Activated naive CD4-positive, alpha-beta T cell (primary cell): ENCODE measurements at places on chromosomes 7 and 10.

- DNase-seq: no peak
Measured at GRCh38 chr10:76150139-76150875, 718.9 kb downstream of the LRMDA start.

DNA sequence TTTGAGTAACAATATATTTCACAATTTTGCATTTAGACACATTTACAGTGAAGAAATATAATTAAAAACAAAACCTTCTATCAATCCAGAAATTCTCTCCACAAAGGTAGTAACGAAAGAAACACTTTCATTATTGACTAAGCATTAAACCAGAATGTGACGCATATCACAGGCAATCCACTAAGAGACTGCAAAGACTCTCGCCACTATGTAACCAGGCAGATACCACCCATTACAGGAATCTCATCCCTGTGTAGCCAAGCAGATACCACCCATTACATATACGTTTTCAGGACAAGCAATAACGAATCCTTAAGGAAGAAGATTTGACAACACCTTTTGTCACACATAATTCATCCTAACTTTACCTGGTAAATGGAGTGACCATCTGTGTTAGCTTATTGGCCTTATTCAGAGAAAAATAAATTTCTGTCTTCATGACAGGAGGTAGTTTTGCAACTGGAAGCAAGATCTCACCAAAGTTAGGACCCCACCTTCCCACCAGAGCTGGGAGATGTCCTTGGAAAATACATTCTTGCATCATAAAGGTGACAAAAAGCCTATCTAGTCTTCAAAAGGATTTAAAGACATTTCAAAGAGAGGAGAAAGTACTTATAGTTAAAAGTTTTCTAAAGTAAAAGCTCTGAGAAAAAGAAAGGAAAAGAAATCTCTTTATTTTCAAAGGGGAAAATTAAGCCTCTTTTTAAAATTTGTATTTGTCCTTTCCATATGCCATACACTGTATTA lies 30.8 kb downstream of the LRRC17 start:
- DNase-seq: no peak

DNA sequence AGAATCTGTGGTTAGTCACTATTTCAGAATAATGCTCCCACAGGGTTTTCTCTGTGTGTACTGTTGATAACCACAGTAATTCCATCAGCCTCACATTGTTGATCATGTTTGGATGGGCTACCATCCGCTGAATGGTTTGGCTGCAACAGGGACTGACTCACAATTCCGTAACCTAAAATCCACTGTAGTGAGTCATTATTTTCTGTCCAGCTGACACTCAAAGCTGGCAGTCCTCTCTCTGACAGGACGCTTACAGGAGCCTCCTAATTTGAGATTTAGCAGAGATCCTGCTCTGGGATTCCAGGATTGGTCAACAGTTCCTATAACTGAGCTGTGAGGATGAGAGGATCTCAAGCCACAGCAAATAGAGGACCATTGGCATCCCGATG lies 32.7 kb downstream of the VWA2 start:
- DNase-seq: no peak

DNA sequence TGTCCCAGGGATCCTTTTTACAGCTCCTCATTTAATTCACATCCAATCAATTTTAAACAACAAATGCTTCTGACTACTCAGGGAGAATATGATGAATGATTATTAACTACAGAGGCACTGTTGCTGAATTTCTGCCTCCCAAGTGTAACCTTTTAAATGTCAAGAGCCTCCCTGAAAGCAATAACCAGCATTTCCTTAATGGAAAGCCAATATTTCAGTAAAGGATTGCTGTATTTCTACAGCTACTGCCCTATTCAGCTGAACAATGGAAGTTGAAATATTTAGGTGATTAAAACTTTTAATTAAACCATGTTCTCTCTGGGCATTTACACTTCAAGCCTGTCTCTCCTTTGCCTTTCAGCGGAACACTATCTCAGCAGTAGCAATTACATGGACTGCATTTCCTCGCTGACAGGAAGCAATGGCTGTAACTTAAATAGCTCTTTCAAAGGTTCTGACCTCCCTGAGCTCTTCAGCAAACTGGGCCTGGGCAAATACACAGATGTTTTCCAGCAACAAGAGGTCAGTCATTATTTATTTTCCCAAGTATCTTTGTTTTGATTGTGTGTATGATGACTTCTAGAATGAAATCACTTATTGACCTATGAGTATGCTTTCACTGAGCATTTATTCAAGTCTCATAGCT lies 304.7 kb downstream of the BICC1 start:
- DNase-seq: no peak

GRCh38 chr7:123816916-123817315 lies 28.1 kb upstream of the HYAL4 start:
- DNase-seq: no peak

DNA sequence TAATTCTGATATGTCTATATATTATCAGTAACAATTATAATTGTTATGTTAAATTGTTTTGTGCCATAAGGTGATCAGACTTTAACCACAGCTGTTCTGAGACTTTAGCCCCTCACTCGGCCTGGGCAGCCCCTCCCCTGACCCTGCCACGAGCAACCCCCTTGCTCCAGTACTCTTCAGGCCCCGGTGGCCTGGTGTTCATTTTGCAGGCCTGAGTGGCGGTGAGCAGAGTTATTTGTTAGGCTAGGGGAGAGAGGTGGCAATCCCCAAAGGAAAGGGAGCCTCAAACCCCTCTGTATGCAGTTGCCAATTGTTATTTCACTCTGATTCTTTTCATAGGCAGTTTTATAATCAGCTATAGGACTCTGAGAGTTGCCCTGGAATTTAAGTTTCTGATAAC lies 22.9 kb upstream of the CREB3L2 start:
- DNase-seq: no peak

DNA sequence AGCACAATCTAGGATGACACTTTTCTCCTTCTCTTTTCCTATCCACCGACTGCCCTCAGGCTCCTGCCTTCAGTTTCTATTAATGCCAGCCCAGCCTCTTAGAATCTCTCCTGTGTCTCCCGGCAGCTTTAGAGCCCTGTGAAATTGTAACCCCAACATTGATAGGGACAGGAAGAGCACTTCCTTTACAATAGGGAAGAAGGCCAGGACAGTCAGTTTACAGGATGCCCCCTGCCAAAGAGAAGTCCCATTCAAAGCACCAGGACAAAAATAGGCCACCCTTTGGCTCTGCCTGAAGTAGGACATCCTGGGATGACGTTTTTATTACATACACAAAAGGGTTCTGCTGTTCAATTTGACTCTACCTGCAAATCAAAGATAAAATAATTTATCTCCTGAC lies 64.7 kb upstream of the ANK3 start:
- DNase-seq: no peak

DNA sequence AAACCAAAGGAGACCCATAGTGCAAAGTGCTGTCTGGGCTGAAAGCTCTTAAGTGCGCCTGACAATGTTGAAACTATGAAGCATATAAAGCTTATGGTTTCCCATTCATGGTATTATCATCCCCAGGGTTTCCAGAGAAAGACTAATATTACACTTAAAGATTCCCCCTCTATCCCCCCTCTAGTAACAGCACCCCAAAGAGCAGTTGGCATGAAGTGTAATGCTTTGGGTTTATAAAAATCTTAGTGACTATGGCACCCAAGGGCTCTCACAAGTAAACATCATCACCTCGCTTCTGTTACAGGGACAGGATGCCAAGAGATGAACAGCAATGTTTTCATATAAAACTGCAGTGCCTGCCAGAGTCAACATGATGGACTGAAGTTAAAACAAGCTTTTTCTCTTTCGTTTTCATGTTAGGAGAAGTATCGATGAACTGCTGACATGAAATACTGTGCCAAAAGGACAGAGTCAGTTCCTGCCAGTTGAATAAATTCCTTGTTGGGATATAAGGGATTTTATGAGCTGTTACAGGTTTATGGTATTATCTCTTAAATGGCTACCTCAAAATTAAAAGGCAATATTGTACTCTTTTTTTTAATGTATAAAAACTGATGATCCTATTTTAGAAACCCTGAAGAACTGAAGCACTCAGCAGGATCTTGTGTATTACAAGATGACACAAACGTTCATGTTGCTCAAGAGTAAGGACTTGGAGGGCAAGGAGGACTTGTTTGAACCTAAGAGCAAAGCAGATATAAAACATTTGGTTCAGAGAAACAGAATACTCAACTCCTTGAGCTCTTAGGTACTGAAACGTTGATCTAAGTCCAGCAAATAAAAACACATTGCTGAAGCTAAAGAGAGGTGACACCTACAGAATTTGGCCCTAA lies 203.7 kb upstream of the IMMP2L start:
- no peak for DNase-seq

DNA sequence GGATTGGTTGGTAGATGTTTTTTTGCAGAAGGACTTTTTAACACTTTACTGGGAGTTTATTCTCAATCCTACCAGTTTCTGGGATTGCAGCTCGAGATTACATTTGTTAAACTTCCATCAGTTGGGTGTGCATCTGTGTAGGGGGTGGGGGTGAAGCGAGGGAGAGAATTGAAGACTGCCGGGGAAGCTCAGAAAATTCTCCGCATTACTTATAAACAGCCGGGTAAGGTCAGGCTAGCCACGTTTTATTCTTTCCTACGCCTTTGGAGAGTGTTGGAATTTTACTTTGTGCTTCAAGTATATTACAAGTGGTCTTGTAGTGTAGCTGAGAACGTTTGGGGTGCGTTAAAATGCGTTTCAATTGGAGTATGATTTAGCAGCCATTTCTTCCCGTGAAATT lies 1.1 kb downstream of the PALS2 start:
- DNase-seq: no peak

- no peak for DNase-seq
Measured at GRCh38 chr7:108114117-108114841, 15.9 kb downstream of the LAMB4 start.

- DNase-seq: no peak
Measured at GRCh38 chr7:1849351-1850041, 179.4 kb downstream of the ELFN1 start.

GRCh38 chr10:31578951-31579350 lies 259.9 kb downstream of the ZEB1 start:
- DNase-seq: no peak

- no peak for DNase-seq
Measured at GRCh38 chr7:30252885-30253795, 31.3 kb upstream of the ZNRF2 start.

DNA sequence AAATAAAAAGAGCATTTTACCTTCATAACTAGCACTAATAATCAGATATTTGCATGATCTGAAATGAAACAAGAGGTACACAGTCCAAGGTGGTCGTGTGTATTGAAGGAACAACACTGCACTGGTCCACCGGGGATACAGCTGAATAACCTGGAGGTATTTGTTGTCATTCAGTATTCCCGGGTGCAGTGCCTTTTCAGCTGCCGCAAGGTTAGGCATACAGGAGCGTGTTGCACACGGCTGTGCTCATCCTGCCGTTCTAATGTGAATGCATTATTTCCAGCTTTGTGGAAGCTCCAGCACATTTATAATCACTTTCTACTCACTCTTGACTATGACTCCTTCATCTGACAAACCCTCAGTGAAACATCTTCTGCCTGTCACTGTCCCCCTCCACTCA lies 377.8 kb downstream of the GFRA1 start:
- no peak for DNase-seq

GRCh38 chr7:46715579-46715978 lies 794.5 kb upstream of the IGFBP3 start:
- no peak for DNase-seq

GRCh38 chr10:94409021-94409657 lies 6.8 kb downstream of the TBC1D12 start:
- DNase-seq: no peak

- no peak for DNase-seq
Measured at GRCh38 chr7:87234949-87235348, 15.4 kb upstream of the TMEM243 start.

DNA sequence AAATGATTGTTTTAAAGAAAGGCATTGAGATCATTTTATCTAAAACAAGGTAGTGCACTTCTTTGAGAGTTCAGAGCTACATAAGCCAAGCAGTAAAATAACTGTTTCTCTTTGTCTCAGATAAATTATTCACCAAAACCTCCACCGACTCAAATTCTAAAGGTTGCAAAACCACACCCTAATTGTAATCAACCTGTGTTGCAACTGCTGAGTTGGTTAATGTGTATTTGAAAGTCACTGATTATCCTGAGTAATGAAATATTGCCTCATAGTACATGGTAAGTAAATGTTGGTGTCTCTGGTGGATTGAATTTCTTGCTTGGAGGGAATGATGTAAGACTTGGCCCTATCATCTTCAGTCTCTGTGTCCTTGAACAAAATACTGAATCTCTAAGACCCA lies 35.9 kb upstream of the CYP2C9 start:
- DNase-seq: no peak

DNA sequence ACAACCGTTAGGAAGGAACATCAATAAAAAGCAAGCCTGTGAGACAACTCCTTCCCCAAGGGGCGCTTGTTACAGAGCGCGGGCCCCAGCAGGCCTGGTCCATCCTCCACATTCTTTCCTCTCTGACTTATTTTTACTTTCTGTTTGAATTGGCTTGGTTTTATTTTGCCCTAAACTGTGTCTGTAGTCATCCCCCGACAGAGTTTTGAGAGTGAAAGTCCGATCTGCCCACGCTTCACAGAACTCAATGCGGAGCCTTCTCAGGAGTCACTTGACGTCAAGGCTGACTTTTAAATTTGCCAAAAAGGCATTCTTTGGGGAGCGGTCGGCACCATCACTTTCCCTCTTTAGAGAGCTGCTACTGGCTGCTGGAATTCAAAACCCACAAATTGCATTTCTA lies 150.1 kb upstream of the KLF6 start:
- no peak for DNase-seq

DNA sequence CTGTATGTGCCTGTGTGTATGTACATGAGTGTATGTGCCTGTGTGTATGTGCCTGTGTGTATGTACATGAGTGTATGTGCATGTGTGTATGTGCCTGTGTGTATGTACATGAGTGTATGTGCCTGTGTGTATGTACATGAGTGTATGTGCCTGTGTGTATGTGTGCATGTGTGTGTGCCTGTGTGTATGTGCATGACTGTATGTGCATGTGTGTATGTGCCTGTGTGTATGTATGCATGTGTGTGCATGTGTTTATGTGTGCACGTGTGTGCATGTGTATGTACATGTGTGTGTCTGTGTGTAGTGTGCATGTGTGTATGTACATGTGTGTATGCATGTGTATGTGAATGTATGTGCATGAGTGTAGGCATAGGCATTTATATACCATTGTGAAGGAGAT lies 274.8 kb downstream of the ADARB2 start:
- DNase-seq: no peak

DNA sequence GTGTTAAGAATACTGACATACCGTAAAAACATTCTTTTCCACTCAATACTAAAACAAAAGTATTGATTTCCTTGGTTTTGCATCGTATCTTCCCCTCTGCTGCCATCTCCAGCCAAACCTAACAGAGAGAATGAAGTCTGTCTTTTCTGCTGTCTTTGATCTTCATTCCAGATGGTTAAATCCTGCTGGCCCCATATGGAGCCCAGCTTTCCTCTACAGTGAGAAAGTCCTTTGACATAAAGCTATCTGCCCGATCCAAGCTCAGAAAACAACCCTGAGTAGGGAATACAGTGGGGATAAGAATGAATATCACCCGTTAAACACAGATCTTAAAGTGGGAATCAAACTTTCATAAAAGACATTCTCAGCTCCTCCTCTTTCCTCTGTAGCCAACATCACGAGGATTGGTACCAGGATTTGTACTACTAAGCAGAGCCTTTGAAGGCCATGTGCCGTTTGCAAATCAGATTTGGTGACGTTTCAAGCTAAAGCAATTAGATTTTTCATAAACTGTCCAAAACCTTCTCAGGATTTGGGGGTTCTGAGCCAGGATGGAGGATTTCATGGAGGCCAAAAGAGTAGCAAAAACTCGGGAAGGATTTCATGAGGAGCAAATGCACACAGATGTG lies 30.8 kb upstream of the GPAM start:
- DNase-seq: no peak

- DNase-seq: no peak
Measured at GRCh38 chr10:8656261-8656660, 601.8 kb downstream of the GATA3 start.

- DNase-seq: peak; percentile 12
Measured at GRCh38 chr7:151168003-151168786, 701 bp upstream of the GBX1 start.
